ENCODE measurements at places on chromosomes 11 and 22.

DNA sequence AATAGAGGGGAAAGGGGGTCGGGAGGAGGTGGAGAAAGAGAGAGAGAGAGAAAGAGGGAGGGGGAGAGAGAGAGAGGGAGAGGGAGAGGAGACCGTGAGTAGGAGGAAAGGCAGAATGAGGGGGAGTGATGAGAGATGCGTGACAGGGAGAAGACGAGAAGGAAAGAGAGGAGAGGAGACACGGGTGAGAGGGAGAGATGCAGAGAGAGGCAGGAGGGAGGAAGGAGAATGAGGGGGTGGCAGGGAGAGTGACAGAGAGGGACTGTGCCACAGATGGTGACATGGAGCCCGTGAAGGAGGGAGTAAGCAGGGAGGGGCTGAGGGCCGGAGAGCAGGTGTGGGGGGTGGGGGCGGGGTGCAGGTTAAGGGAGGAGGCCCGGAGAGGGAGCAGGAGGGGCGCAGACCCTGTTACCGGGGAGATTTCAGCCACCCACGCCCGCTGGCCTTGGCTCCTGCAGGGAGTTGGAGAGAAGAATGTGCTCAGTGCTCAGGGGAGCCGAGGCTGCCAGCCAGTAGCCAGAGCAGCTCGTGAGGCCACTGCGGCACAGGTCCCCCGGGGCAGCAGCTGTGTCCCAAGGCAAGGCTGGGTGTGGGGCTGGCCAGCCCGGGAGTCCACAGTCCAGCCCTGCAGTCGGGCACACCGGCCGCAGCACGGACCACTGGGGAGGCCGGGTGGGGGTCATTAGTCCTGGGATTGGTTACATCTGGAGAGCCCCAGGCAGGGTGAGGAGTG is at the start of gene SSTR3:
TSS of gene SSTR3 (minus strand) at position 304 of the 733 bp plus-strand sequence. CDS start 4,674 bp downstream, outside the sequence.
- no peak for DNase-seq

DNA sequence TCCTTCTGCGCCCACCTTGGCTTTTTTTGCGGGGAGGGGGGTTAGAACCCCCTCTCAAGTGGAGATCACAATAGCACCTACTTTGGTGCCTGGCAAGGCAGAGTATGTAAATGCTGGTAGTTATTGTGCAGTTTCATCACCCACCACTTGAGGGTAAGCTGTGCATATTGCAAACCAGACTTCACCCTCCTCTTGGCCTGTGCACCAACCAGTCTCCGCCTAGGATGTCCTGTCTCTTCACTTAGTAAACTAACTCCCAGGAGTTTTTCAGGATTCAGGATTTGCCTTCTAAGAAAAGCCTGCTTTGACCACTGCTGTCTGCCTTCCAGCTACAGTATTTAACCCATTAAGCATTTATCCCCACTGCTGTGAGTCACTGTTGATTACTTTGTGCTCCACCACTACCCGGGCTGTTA is 2.0 kb upstream of the UBXN1 start:
- no peak for DNase-seq

DNA sequence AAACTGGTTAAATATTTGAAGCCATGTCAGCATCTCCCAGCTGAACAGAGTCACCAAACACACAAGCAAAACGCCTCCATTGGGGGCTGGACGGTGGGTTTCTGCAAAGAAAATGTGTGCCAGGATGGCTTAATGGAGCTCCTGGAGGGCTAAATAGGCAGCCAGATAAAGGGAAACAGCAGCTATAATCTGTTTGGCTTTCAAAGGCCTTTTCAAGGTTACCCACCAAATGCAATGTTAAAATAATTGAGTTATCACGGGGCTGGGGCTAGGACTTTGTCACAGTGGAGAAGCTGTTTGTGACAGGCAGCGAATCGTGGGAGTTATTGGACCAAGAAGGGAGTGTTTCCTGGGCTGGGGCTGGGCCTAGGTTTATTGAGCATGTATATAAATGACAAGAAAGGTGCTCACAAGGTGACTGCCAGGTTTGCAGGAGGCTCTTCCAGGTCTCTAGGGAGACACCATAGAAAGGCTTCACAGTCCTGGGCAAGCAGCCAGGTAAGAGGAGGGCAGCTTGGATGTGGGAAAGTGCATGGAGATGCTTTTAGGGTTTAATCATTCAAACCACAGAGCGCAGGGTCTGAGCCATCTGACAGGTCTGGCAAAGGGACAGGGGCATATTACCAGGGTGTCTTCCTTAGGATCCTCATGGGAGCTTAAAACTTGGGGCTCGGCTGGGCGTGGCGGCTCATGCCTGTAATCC is 28.3 kb downstream of the GRIK4 start:
- DNase-seq: peak; percentile 28

GRCh38 chr11:23509023-23509422 is 648.7 kb upstream of the CCDC179 start:
- peak; percentile 26 for DNase-seq

DNA sequence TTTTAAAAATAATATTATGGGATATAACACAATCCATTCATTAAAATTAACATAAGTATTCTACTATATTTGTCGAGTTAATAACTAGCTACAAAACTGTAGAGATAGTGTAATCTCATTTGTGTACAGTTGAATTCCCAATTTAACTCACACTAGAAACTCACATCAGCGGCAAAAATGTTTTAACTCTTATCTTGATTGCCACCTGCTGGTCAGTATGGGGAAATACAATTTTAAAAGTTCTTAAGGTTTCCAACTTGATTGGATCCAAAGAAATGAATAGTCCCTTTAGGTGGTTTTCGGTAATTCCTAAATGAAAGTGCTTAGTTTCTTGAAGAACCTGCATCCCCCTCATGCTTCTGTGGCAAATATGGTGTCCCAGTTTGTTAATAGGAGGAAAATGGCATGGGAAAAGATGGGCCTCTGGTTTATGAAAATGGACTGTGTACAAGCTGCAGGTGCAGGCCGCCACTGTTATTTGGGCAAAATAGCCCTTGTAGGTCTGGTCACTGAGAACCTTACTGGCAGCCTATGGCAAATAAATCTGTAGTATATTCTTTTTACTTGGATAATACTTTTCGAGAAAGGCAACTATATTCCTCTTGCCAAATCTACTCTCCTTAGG is 33.7 kb upstream of the SLC17A6 start:
- no peak for DNase-seq

GRCh38 chr11:80214413-80214812 is 773.6 kb upstream of the TENM4 start:
- no peak for DNase-seq

GRCh38 chr11:27926486-27926885 is 181.5 kb downstream of the KIF18A start:
- no peak for DNase-seq

- no peak for DNase-seq
These were observed 141.8 kb downstream of the TEAD1 start for GRCh38 chr11:12815931-12816494.

GRCh38 chr11:45180179-45180847 is 33.9 kb downstream of the PRDM11 start:
- no peak for DNase-seq

- no peak for DNase-seq
These were observed 946.0 kb downstream of the FAM181B start for GRCh38 chr11:81787584-81788049.

DNA sequence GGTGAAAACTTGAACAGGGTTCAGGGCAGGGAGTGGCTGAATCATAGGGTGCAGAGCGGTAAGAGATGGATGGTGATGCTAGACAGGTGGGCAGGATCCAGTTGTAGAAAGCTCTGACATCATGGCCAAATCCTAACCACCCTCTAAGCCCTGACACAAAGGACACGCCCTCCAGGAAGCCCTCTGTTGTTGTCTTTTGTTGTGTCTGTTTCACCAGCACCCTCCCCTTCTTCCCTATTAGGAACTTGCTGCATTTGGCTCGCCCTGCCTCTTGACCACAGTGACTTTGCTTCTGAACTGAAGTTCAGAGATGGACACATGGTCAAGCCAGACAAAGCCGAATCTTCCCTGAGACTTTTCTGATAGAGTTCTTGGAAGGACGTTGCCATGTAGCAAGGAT is 14.2 kb upstream of the APOL6 start:
- no peak for DNase-seq

DNA sequence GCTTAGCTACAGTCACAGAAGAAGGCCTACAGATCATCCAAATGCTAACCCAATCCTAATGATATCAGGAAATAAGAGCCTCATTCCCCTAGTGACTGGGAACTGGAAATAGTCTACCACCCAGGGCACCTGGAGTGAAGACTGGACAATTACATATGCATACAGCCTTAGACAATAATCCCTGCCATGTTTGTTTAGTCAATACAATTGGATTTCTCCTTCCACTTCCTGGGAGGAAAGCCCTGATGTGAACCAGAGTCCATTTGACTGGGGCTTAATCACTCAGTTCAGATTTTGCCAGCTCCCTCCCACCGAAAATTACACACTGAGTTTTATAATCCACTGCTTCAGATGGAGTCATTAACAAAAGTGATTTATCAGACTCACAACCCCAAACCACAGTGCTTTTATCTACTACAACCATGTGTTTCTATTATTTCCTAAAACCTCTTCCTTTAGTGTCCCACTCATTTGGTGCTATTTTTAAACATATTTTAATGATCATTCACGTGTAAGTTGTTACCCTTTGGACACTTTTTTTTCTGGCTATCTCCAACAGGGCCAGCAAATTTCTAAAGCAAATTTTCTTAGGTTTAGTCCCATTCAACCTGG is 29.9 kb downstream of the CWF19L2 start:
- DNase-seq: no peak

DNA sequence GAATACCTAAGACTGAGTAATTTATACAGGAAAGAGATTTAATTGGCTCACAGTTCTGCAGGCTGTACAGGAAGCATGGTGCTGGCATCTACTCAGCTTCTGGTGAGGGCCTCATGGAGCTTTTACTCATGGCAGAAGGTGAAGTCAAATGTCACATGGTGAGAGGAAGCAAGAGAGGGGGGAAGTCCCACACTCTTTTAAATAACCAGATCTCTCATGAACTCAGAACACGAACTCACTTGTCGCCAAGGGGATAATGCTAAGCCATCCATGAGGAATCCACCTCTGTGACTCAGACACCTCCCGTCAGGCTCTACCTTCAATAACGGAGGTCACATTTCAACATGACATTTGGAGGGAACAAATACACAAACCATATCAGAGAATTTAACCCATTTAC is 42.2 kb downstream of the BIRC2 start:
- DNase-seq: no peak

DNA sequence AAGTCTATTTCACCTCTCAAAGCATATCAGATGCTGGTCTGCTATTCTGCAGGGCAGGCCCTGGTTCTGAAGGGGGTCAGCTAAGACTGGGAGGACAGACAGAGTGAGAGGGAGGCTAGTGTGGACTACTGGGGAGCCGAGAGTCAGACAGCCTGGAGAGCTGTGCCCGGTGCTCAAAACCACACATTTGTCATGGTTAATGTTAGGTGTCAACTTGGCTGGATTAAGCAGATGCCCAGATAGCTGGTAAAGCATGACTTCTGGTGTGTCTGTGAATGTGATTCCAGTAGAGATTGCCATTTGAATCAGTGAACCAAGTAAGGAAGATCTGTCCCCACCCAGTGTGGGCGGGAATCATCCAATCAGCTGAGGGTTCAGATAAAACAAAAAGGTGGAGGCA is 102.6 kb downstream of the SNX19 start:
- DNase-seq: no peak

DNA sequence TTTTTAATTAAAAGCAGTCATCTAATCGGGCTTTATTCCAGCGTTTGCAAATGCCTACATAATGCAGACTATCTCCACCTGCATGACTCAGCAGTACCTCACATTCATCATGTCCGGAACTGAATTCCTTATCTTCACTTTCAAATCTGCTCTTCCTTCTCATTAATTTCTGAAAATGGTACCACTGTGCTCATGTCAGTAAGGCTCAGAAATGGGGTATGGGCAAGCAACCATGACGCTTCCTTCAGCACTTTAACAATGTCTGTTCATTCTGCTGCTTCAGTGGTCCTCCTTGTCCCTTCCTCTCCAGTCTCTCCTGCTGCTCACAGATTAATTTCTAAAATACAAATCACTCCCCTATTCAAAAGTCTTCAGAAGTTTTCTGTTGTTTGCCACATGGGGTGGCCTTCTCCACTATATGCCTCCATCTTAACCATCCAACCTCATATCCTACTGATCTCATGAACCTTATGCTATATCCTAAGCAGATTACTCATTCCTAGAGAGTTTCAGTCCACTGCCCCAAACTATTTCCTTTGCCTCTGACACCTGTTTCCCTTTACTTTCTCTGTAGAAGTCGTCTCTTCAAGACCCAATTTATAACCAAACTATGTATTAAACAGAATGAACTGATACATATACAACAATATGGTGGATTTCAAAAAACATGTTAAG is 7.0 kb downstream of the GTF2H1 start:
- no peak for DNase-seq

- DNase-seq: no peak
These were observed 28.9 kb downstream of the THOC5 start for GRCh38 chr22:29524442-29525191.

DNA sequence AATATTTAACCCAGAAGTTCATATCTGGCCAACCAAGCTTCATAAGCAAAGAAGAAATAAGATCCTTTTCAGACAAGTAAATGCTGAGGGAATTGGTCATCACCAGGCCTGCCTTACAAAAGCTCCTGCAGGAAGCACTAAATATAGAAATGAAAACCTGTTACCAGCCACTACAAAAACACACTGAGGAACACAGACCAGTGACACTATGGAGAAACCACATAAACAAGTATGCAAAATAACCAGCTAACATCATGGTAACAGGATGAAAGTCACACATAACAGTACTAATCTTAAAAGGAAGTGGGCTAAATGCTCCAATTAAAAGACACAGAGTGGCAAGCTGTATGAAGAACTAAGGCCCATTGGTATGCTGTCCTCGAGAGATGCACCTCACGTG is 311.4 kb downstream of the DYNC2H1 start:
- peak; percentile 66 for DNase-seq

DNA sequence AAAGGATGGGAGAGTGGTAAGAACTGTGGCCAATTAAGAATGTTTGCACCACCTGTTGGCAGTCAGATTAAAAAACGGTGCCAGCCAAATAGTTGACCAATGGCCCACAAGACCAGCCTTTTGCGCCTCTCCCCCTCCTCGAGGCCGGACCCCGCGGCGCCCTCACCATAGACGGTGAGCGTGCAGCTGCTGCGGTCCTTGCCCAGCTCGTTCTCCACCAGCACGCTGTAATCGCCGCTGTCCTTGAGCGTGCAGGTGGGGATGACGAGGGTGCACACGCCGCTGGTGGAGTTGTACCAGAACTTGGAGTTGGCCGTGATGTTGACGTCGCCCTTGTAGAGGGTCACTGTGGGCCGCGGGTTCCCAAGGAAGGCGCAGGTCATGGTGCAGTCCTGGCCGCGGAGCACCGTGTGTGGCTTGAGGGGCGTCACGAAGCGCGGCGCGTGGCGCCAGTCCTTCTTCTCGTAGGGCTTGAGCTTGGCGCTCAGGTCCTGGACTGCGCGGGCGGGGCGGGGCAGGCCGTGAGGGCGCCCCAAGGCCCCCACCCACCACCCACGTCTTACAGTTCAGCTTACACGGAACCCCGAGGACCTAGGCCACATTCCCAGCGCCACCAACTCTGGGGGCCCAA is 7.2 kb downstream of the TMEM86A start:
- no peak for DNase-seq

- no peak for DNase-seq
These were observed 545.0 kb downstream of the ETS1 start for GRCh38 chr11:128042290-128042751.

- no peak for DNase-seq
These were observed 55.6 kb downstream of the OR4C45 start for GRCh38 chr11:50088231-50088630.

- no peak for DNase-seq
These were observed 648 bp downstream of the PAFAH1B2 start for GRCh38 chr11:117144477-117145392.

Measured in AG04449 (cell line).